ENCODE measurements at places on chromosomes 3 and 15. TPM values are rescaled to one million over a fixed set of nuclear protein-coding genes. Genes with fewer than 3 reads are reported as not detected.

Gene MRPL46
- 44.5 TPM for total RNA-seq

Gene ARPP21
- not detected for total RNA-seq

Gene MBNL1
- 67.1 TPM for total RNA-seq

Gene MESP1
- 1.00 TPM for total RNA-seq

Gene GUCA1C
- total RNA-seq, result not detected

Gene AADACL2
- not detected for total RNA-seq

Gene GOLGA6A
- not detected for total RNA-seq

Gene SLC22A14
- total RNA-seq, result 0.14 TPM

Gene GOLGA6L7
- total RNA-seq, result not detected

Gene ITIH1
- not detected for total RNA-seq

Gene ISG20
- total RNA-seq, result 7.7 TPM

Gene CNTN4
- 51.3 TPM for total RNA-seq

Gene STARD9
- 0.56 TPM for total RNA-seq

- no peak for DNase-seq
These were observed 212.7 kb upstream of the PPP2R3A start for GRCh38 chr3:135752851-135753250.

DNA sequence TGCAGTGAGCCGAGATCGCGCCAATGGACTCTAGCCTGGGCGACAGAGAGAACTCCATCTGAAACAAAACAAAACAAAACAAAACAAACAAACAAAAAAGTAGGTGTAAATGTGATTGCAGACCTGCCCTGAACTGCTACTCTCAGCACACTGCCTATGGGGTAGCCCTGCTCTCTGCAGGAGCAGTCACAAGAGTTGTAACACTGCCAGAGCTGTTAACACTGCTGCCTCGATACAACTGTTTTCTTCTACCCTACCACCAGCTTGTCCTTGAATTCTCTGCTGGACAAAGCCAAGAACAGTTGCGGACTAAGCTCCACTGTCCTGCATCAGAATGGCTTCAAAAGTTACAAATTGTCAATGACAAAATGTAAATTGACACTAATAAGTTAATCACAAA lies 89.3 kb downstream of the ALCAM start:
- no peak for DNase-seq

GRCh38 chr3:102225407-102226132 lies 209.2 kb upstream of the ZPLD1 start:
- DNase-seq, result peak; percentile 51

DNA sequence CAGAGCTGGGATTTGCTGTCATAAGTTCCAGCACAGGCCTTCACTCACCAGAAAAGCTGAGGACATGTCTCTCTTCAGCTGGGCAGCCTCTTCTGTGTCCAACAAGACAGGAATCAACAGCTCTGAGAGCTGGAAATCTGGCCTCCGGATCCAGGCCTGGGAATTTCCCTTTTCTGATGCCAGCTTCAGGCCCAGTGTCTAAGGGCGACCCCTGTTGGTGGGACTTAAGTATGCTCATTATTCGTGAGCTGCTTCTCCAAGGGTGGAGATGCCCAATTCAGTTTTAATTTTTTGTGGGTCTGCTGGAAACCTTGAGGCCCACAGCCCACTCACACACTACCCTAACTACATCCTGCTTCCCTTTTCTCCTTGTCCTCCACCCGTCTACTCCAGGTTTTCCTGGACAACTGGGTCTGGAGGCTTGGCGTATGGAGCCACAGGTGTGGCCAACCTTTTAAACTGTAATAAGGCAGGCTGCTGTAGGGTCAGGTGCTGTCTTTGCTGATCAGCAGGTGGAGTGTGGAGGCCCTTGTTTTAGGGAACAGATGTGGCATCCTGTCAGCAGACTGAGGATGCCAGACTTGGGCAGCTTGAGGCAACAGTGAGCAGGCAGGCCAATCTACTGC lies 2.6 kb upstream of the CEMIP start:
- peak; percentile 79 for DNase-seq

DNA sequence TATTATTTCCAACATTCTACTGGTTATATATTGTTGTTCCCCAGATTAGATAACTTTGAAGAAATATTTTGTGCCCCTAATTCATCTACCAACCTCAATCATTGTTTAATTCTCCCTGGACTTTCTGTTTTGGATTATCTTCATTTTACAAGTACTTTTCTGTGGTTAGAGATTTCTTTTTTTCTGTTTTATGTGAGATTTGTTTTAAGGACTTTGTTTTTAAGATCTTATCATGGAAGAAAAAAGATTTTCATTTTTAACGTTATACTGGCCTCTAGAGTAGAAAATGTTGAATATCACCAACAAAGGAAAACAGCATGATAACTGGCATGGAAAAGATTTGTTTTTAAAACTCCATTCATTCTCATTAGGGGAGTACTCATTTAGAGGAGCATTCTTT lies 210.9 kb upstream of the KCNMB2 start:
- no peak for DNase-seq

GRCh38 chr15:100230784-100231183 lies 111.0 kb downstream of the ADAMTS17 start:
- DNase-seq, result no peak

DNA sequence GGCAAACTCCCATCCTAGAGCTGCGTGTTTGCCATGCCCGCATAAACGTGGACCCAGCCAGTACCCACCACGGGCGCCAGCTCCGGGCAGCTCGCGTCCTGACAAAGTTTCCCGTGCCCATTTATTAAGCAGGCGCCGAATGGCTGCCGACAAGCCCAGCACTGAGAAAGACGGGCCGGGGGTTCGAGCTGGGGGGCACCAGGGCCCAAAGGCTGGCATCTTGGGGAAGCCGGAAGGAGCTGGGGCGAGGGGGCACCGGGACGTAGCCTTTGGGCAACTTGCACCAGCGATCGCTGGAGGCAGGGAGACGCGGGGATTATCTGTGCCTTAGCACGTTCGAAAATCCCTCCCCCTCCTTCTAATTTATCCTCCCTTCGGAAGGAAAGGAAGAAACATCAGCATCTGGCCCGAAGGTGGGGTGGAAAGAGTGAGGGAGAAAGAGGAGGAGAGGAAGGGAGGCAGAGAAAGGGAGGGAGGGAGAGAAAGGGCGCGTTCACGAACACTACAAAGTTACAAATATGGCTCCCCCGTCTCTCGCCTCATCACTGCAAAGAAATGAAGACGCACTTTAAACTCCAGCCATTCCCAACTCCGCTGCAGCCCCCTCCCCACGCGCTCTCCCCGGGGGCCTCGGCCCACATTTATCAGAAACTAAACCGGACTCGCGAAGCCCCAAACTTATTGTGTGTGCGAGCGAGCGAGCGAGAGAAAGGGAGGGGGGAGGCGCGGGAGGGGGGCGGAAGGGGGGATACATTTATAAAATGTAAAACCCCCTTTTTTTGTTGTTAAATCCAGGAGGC lies 1.0 kb downstream of the ANP32A start:
- DNase-seq, result no peak

- no peak for DNase-seq
These were observed 3.4 kb upstream of the CCNL1 start for GRCh38 chr3:157163217-157163953.

- DNase-seq, result no peak
These were observed 190.4 kb downstream of the FOXP1 start for GRCh38 chr3:71393093-71393492.

DNA sequence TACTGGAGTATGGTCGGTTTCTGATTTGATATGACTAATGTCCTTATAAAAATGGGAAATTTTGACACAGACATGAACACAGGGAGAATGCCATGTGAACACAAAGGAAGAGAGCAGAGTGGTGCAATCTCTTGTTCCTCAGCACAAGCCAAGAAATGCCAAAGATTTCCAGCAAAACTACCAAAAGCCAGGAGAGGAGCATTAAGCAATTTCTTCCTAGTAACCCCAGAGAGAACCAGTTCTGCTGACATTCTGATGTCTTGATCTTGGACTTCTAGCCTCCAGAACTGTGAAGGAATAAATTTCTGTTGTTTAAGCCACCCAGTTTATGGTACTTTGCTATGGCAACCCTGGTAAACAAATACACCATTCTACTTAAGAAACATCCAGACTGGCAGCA lies 227.8 kb upstream of the MRPL3 start:
- DNase-seq, result no peak

GRCh38 chr15:57463360-57463759 lies 87.1 kb downstream of the CGNL1 start:
- DNase-seq, result no peak

DNA sequence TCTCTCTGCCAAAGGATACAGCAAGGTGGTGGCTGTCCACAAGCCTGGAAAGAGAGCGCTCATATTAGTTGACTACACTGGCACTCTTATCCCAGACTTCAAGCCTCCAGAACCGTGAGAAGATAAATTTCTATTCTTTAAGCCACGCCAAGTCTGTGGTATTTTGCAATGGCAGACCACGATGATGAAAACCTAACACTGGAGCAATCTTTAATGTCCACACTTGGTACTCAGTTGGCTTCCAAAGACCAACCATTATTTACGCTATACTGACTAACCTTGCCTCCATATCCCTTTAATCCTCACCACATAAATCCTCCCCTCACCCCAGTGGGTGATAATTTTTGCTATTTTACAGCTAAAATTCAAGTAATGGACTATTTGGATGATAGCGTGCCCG lies 16.9 kb upstream of the LACTB start:
- DNase-seq, result no peak

- peak; percentile 43 for DNase-seq
These were observed 570 bp downstream of the APH1B start for GRCh38 chr15:63277893-63278456.

GRCh38 chr3:141454906-141455602 lies 31.8 kb upstream of the RASA2 start:
- DNase-seq, result no peak

GRCh38 chr3:32597656-32598055 lies 27.0 kb upstream of the DYNC1LI1 start:
- no peak for DNase-seq

DNA sequence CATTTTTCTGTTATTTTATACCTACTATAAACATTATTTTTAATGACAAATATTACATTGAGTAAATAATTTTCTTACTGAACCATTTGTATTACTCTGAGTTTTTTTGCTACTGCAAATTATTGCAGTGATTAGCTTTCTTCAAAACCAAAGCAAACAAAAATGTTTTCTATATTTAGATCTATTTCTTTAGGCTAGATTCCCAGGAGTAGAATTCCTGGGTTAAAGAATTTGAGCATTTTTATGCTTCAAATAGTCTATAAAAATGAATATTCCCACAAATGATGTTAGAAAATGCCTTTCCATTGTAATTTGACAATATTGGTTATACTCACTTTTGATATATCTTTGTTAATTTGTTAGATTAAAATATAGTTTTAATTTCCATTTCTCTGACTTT lies 76.8 kb downstream of the LEKR1 start:
- no peak for DNase-seq

- no peak for DNase-seq
These were observed 12.5 kb downstream of the SLC35G2 start for GRCh38 chr3:136831461-136831860.

- DNase-seq, result no peak
These were observed 53.4 kb downstream of the DENND4A start for GRCh38 chr15:65738649-65739048.

DNA sequence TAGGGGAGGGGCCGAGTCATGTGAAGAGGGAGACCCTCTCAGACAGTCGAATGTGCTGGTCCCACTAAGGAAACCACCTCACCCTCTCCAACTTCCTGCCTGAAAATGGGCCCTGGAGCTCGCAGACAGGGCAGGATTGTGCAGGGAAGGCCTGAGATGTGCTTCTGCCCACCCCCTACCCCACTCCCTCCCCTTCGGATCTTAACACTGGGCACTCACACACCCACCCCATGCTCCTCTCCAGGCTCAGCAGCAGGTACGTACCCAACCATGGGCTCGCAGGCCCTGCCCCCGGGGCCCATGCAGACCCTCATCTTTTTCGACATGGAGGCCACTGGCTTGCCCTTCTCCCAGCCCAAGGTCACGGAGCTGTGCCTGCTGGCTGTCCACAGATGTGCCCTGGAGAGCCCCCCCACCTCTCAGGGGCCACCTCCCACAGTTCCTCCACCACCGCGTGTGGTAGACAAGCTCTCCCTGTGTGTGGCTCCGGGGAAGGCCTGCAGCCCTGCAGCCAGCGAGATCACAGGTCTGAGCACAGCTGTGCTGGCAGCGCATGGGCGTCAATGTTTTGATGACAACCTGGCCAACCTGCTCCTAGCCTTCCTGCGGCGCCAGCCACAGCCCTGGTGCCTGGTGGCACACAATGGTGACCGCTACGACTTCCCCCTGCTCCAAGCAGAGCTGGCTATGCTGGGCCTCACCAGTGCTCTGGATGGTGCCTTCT lies 20.0 kb downstream of the ATRIP start:
- no peak for DNase-seq

- DNase-seq, result no peak
These were observed 117.7 kb downstream of the FOXB1 start for GRCh38 chr15:60121845-60122244.

- DNase-seq, result no peak
These were observed 82.2 kb downstream of the KLF15 start for GRCh38 chr3:126274735-126275619.

GRCh38 chr15:60280259-60280658 lies 117.5 kb downstream of the ANXA2 start:
- no peak for DNase-seq

GRCh38 chr3:64187065-64187959 lies 38.0 kb downstream of the PRICKLE2 start:
- DNase-seq, result peak; percentile 46

DNA sequence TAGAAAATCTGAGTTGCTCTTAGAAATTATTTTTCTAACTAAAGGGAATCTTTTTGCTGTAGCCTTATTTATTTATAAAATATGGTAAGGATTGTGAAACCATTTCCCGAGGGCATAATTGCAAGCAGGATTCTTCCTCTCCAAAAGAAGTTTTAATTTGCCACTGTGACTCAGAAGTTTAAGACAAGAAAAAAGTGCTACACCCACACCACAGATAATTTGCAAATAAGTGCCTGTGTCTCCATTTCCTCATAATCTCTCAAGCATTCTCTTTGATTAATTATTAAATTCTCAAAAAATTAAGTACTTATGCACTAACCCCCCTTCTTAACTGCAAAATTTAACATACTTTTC lies 43.6 kb downstream of the RASA2 start:
- no peak for DNase-seq

GRCh38 chr3:71104556-71104955 lies 479.0 kb downstream of the FOXP1 start:
- no peak for DNase-seq

DNA sequence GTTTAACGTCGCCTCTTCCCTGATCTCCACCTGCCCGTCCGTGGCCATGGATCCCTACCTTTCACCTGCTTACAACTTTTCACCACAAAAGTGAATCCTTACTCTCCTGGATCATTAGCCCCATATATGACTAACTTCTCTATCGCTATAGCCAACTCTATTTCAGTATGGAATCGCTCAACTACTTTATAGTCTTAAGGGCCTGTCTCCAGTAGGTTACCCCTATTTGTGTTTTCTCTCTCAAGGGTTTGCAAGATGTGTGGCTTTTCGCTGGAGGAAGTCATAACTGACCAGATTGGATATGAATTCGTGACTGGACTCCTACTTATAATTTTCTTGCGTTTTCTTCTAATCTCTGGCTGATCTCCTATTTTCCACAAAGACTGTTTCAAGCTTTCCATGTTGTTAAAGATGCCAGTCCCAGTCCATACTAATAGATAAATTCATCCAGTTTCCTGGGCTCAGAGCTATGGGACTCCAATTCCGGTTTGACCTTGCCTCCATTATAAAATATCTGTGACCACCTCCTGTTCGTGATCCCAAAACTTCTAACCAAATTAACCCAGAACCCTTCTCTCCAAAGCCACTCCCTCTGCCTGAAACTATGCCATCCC lies 1.3 kb upstream of the STAG1 start:
- DNase-seq, result no peak

GRCh38 chr3:8500319-8500988 lies 1.2 kb upstream of the LMCD1 start:
- DNase-seq, result peak; percentile 65

GRCh38 chr3:126311338-126311978 lies 45.8 kb downstream of the KLF15 start:
- DNase-seq, result no peak

- no peak for DNase-seq
These were observed 125.2 kb downstream of the TUSC7 start for GRCh38 chr3:116834816-116835215.

Measured in Caco-2 (cell line).